ENCODE measurements at places on chromosomes 5 and 9.

GRCh38 chr9:16206518-16206917, 653.7 kb downstream of the CCDC171 start:
- no peak for DNase-seq

GRCh38 chr9:14347406-14348122, 33.6 kb upstream of the NFIB start:
- DNase-seq = peak; percentile 83

DNA sequence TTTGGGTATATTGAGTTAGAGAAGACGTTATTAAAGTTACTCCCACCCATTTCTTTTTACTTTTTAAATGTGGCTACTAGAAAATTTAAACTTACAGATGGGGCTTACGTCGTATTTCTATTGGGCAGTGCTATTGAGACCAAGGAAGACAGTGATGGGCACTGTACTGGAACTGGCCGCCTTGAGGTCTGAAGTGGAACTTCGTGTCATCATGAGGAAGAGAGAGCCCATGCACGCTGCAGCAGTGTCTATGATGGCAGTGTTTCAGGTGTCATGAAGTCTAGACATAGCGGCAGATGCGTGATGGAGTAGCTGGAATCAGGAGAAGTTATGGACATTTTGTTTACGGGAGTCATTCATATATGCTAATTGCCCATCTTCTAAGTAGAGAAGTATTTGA, 143.7 kb downstream of the LRRC70 start:
- DNase-seq = no peak

DNA sequence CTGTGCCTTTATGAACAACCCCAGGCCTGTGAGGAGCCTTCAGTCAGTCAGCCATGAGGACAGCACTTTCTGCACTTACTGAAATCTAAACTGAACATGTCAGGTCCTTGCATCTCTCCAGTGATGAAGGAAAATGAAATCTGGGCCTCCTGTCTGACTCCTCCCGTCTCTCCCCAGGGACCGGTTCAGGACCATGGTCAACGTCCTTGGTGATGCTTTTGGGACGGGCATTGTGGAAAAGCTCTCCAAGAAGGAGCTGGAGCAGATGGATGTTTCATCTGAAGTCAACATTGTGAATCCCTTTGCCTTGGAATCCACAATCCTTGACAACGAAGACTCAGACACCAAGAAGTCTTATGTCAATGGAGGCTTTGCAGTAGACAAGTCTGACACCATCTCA, 77.0 kb upstream of the PLPP6 start:
- DNase-seq = no peak

DNA sequence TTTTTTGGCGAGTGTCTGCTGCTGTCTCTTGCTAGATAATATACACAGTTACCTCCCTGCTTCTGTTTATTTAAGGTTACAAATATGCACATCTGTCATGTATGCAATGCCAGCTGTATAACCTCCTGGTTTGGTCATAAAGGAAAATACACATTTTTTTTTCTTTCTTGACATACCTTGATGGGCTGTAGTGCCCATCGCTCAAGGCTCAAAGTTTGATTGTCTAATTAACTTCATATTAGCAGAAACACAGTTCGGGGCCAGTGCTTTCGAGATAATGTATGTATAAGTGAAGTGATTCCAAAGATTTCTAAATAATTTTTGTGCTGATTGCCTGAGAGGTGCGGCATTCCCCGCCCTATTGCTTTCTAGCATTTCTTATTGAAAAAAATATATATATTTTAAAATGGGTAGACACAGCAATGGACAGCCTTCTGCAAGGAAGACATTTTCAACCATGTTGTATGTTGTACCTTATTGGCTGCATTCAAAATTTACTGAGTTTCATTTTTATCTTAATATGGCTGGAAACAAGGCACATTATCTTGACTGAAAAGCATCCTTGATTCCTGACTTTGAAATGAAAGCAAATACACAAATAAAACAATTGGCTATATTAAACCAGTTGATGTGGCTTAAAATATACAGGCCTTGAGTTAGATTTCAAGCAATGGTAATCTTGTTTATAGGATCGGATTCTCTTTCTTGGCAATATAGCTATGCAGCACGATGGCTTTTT, 206.2 kb downstream of the MEF2C start:
- no peak for DNase-seq

GRCh38 chr9:32423371-32423770, 38.9 kb downstream of the ACO1 start:
- no peak for DNase-seq

DNA sequence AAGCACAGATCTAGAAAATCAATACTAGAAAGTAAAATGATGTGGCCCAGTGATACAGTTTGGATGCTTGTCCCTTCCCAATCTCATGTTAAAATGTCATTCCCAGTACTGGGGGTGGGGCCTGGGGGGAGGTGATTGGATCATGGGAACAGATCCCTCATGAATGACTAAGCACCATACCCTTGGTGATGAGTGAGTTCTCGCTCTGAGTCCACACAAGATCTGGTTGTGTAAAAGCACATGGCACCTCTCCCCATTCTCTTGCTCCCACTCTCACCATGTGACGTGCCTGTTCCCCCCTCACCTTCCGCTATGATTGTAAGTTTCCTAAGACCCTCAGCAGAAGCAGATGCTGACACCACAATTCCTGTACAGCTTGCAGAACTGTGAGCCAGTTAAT, 234.2 kb upstream of the CDH6 start:
- no peak for DNase-seq

- DNase-seq = no peak
These were observed 204.5 kb downstream of the COMMD10 start for GRCh38 chr5:116289276-116289675.

DNA sequence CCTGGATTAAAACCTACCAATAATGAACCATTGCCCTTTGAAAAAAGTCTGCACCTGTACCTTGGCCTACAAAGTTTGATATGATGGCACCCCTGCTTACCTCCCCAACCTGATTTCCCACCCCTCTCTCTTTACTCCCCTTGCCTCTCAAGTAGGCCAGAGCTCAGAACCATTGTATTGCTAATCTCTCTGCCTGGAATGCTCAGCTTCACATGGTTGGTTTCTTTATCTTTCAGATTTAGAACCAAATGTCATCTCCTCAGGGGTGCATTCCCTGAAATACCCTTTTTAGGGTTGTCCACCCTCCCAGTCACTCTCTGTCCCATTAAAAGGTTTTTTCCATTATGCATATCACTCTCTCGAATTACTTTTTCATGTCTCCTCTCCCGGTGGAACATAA, 116.6 kb upstream of the VCAN start:
- no peak for DNase-seq

DNA sequence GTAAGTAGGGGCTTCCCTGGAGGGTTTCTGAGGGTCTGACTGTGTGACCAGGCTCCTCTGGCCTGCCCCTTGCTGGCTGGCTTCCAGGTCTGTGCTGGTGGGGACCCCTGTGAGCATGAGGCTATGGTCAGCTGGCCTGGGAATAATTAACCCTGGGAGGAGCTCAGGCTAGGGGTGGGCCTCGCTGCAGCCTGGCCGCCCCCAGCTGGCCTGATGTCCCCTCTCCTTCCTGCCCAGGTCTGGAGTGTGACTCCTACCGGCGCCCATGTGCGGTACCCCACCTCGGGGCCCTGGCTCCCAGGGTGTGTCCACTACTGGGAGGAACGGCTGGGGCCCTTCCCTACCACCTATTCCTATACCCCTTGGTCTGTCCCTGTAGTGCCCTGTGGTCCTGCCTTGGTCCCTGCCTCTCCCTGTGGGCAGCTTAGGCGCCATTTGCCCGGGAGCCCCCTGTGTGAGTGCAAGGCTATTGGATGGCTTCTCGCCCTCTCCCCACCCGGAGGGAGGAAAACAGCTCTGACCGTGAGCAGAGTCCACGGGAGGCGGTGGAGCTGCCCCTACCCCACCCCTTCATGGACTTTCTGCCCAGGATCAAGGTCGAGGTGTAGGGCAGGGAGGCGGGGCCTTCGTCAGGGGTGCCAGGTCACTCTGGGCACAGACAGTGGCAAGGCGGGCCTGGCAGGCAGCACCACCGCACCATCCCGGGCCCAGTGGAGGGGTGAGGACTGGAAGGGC, 9.4 kb downstream of the RXRA start:
- no peak for DNase-seq

GRCh38 chr5:146339715-146340259, 1.1 kb downstream of the POU4F3 start:
- no peak for DNase-seq

DNA sequence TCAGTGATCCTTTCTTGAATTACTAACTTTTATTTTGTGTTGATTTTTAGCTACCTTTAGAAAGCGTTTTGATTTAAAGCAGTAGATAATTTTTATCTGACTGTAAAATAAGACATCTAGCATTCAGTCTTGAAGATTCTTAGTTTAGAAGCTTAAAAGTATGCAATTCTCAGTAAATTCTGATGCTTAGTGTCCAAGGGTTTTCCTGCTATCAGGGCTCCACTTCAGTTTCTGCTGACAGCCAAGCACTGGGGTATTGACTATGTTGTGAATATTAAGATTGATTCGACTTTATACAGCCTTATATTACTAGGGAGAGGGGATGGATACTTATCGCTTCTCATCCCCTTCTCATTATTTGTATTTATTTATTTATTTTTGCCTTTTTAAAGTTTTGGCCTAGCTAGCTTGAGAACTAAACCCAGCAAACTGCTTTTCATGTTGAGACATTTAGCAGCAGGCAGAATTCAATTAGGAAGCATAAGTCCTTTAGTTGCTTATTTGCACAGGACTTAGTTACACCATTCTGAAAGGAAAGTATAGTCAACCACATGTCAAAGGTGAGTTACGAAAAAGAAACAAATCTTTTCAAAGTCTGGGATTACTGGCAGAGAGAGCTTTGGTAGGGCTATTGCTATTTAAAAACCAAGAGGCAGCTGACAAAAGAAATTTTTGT, 2.9 kb downstream of the PBX3 start:
- DNase-seq = no peak

DNA sequence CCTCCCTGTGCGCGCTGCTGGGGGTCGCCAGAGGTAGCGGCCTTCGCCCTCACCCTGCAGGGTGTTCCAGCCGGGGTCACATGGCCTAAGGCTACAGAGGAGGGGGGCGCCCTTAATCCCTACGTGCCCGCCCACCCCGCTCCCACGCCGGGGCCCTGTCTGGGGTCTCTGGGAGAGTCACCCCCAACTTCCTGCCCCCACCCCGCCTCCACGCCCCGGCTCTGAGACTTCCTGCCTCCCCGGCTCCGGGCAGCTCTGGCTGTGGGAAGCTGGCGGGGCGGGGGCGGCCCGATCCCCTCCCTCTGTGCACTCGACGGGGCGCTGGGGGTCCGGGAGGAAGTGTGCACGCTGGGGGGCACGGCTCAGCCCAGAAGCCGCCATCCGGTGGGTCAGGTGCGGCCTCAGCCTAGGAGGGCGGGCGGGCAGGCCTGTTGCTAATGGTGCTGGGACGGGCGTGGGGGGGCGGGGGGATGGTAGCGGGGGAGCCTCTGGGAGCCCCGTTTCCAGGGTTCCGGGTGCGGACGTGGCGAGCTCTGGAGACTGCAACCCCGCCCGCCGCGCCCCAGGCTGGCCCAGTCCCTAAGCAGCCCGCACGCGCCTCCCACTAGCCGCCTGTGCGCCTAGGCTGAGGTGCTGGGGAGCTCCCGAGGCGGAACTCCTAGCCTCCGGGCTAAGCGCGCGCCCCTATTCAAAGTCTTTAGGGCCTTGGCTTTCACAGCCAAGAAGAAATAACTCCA, 61.6 kb downstream of the CXXC5 start:
- no peak for DNase-seq

- DNase-seq = no peak
These were observed 196.2 kb downstream of the FRMD3 start for GRCh38 chr9:83342006-83342405.

DNA sequence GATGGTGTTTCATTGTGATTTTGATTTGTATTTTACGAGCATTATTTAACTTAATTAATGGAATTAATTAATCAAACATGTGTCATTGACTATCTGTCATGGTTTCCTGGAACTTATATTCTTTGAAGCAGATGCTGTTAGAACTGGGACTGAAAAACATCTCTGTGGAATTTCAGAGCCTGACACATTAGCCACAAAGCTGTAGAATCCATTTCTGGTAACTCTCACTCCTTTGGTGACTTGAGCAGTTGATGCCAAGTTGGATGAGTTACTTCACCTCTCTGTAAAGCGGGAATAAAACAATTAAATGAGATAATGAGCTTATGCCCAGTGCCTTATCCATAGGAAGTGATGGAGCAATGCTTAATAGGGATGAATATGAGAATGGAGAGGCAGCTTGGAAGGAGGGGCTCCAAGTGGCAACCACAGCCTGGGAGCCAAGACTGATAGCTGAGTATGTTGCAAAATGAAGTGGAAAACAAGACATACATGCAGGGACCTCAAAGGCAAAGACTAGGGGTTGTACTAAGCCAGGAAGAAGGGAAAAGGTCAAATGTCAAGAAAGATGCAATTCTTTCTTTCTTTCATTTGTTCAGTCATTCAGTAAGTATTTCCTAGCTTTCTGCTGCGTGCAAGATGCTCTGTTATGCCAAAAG, 23.1 kb upstream of the ADRA1B start:
- no peak for DNase-seq

- DNase-seq = peak; percentile 87
These were observed 11.9 kb upstream of the GM2A start for GRCh38 chr5:151240924-151241635.

DNA sequence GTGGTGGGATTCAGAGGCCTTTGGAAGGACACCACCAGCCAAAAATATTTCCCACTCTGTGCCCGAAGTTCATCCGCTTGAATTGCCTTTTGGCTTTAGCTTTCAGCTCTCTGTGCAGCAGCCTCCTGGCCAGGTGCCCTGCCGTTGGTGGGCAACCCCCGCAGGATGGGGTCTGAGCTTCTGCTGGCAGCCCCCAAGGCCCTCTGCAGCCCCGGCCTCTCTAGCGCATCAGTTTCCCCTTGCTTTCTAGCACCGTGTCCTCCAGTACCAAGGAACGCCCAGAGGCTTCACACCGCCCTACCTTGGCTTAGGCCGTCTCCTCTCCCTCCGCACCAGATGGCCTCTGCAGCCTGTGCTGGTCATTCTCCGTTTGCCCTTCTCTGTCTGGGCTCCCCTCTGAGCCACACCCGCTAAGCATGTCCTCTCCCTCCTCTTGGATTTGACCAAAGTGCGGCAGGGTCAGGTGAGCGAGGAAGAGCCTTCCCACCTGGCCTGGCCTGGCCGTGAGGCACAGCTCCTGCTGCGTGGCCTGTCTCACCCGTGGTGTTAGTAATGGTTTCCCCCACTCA, 4.2 kb upstream of the TSC1 start:
- no peak for DNase-seq

DNA sequence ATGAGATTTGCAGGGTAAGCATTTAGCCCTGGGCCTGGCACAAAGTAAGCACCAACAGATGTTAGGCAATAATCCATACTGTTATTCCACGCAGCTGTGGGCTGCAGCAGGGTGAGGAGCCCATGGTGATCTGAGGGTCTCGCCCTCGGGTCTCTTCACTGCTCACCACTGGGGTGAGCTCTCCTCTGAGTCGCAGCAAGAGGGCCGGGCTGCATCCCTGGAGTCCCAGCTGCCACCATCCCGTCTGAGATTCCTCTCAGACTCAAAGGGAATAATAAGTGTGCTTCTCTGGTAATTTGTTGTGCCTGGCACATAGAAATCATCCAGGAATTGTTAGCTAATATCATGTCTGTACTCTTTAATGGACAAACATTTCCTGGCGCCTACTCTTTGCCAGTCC, 6.9 kb downstream of the NKX2-5 start:
- DNase-seq = no peak

- DNase-seq = no peak
These were observed 19.7 kb downstream of the C6 start for GRCh38 chr5:41193456-41194205.

GRCh38 chr5:162301356-162301755, 233.8 kb downstream of the GABRG2 start:
- DNase-seq = no peak

- no peak for DNase-seq
These were observed 30.0 kb downstream of the TRIM32 start for GRCh38 chr9:116717150-116717549.

All from NCI-H526 (cell line).